ENCODE measurements at places on chromosomes 3 and 15. TPM values are rescaled to one million over a fixed set of nuclear protein-coding genes. Genes with fewer than 3 reads are reported as not detected.

DNA sequence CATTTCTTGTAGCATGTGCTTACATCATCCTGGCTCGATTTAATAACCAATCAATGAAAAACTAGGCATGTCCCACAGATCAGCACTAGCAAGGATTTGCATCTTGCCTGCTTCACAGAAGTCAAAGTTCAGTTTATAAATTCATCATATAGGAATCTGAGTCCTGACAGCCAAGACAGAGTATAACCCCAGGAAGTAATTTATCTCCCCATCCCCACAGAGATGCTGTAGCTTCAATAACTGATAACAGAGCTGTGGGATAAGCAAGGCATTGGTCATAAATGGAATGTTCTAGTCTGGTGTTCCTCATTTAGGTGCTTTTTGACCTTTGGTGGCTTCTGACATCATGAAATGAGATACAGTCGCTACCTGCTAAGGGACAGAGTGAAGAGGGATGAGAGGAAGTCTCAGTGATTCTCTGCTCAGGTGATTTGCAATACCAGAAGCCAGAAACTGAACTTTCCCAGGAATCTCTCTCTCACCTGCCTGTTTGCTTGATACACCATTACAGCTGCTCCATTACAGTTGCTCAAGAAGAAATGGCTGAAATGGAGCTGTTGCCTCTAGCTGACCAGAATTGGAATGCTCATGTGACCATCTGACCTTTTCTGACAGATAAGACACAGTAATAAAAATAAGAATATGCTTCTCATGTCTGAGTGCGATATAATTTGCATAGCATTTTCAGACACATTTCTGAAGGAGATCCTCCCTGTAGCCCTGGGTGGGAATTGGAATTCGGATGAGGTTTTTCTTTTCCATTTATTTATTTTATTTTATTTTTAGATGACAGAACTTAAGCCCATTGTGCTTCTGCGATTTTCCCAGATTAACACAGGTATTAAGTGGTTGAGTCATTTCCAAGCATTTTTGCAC, 217.1 kb upstream of the KCNMB2 start:
- no peak for DNase-seq

Gene C15orf62
- 0.33 TPM for total RNA-seq

DNA sequence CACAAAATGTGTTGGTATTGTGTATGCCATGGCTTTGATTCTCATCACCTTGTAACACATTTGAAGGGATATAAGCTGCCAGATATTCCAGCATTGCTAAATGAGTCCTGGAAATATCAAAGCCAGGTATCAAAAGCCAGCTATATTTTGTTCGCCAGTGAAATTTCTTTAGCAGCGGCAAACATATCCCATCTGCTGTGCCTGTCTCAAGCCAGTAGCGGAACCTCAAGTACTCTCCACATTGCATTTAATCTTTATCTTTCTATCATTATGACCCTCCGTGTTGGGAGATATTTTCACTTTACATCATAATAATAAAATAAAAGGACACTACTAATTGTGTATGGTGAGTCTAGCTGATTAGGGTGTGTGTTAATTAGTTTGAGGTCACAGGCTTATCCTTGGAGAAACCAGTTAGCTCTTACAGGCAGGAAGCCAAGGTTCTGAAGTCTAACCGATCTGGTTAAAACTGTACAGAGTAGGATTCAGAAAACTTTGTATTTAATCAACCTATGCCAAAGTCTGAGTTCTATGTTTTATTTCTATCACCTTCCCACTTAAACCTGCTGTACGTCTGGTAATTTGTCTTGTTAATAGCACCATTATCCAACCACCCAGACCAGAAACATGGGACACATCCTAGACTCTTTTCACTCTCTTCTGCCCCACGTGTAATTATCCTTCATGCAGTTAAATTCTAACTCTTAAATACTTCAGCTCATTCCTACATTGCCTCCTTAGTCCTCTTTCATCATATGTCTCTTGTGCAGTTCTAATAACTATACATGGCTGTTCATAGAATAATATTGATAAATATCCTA, 14.5 kb downstream of the TIPARP start:
- DNase-seq, result no peak

DNA sequence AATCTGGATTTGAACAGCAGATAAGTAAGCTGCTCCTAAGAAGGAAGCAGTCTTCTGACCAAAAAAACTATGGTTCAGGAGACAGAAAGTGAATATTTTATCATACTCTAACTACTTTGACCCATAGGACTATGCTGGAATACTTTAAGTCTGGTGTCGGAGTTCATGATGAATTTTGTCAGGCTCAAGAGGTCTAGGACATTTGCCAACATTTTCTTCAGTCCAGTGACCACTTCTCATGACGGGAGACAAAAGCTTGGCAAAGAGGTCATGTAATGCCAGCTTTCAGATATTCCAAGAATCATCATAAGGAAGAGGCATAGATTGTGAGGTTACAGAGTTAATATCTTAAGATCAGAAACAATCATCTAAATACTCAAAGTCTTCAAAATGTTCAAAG, 20.5 kb upstream of the DCBLD2 start:
- DNase-seq, result no peak

Gene PLA2G4E
- total RNA-seq, result not detected

DNA sequence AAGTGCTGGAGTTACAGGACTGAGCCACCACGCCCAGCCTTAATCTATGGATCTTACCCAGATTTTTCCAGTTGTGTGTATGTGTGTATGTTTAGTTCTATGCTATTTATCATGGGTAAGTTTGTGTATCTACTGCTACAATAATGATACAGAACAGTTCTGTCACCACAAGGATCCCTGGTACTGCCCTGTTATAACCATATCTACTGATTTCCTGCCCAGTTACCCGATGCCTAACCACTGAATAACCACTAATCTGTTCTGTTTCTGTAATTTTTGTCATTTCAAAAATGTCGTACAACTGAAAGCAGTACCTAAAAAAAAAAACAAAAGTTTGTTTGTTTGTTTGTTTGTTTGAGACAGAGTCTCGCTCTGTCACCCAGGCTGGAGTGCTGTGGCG, 123.7 kb upstream of the RAP2B start:
- no peak for DNase-seq
